ENCODE measurements at places on chromosomes 6 and 20. TPM values are rescaled to one million over a fixed set of nuclear protein-coding genes. Genes with fewer than 3 reads are reported as not detected.

Gene BNIP5
- total RNA-seq: not detected

- no peak for DNase-seq
Measured at GRCh38 chr6:156185113-156185512, 592.1 kb upstream of the ARID1B start.

GRCh38 chr6:35594503-35595186 lies 81.9 kb upstream of the TULP1 start:
- DNase-seq: no peak

DNA sequence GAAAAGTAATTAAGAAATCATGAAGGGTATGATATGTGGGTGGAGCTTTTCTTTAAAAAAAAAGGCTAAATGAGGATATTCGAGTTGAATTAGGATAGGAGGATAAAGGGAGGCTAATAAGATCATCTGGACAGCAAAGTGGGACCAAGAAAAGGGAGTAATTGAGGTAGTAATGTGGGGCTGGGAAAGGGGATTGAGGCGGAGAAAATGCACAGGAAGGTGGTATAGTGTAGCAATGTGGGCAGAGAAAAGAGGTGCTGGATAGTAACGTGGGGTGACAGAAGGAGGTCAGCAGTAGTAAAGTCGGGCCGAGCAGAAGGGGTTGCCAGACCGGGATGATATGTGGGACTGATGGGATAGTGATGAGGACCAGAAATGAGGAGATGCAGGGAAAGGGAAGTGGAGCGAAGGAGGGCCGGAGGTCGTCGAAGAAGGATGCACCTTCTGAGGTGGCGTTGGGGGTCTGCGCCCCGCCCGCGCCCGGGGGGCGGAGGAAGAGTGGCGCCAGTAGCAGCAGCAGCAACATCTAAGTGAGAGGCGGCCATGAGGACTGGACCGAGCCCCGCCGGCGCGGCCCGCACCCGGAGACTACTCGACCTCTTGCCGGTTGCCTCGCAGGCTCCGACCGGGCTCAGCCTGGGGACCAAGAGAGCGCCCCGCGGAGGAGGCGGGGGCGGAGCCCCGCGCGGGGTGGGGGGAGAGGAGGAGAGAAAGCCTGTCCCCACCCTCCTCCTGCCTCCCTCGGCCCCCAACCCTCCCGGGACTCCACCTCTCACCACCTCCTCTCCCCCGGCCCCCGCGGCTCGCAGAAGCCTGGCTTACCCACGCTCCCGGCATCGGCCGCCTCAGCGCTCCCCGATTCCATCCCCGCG lies 887 bp downstream of the GABBR1 start:
- peak; percentile 81 for DNase-seq

GRCh38 chr6:160121981-160122380 lies 366 bp downstream of the SLC22A1 start:
- no peak for DNase-seq

Gene FABP7
- total RNA-seq: 3.9 TPM

DNA sequence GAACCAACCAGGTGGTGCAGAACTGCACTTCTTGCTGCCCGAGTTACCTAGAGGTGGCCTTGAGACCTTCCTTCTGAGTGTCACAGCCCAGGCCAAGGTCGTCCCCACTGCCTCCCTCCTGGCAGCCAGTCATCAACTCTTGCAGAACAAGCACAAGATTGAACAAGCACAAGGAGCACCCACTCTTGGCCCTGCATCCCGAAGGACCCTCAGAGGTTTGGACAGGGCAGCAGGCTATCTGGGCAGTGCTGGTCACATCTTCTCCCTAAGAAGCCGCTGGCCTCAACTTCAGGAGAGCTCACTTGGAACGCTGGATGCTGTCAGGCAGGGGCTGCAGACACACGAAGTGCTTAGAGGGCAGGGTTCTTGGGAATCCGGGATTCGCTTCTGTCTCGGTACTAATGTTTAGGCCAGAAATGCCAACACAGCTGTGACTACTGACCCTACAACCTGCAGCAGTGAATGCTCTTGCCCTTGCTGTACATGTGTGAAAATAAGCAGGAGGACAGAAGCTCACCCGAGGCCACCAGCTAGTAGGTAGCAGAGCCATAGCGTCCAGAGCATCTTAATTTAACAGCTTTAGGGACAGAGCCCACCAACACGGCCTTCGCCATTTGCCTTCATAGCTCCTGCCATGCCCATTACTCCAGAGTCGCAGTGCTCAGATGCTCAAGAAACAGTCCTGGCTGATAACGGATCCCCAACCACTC lies 4.0 kb upstream of the ACSS1 start:
- no peak for DNase-seq

GRCh38 chr20:19095762-19096161 lies 116.7 kb upstream of the SLC24A3 start:
- DNase-seq: peak; percentile 70

GRCh38 chr6:137011406-137011805 lies 33.4 kb downstream of the IL20RA start:
- no peak for DNase-seq

DNA sequence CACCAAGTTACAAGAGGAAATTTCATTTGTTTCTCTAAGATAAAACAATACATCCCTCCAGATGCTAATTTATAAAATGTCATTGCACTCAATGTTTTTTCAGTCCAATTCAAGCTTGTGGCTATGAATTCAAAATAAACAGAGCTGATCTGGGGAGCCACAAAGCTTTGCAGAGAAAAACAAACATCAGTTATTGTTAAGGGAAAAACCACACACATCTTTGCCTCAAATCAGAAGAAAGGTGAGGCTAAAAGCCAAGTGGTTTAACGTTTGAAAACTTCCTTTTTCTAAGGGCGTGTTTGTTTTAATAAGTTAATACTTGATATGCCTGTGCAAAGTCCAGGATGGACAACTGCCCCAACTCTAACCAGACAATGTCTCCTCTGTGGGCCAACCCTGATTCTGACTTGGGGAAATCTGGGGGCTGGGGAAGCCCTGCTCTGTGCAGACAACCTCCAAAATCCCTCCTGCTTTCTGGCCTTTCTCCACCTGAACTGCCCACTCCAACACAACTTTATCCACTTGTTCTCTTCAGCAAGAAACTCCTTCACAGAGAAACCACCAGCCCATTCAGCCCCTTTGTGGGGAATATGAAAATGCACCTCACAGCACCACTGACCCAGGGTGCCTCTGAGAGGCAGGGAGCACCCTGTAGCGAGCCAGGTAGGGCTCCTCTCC lies 44.6 kb upstream of the NT5E start:
- no peak for DNase-seq

Gene CEP250
- total RNA-seq: 33.9 TPM

DNA sequence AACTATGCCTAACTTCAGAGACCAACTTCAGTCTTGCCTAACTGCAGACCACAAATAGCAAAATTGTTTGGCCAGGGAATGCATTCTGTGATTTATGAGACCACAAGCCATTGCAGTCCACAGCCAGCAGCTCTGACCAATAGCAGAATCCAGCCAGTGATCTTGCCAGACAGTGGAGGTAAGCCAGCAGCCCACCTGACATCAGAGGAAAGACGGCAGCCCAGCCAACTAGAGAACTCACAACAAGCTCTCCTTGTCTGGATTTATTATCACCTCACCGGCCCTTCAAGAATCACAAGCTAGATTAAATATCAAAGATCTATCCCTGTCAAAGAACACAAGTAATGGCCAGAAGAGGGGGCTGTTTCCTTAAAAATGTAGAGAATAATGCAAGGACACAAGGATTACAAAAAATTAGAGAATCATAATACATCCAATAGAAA lies 66.5 kb upstream of the SLC35F1 start:
- DNase-seq: no peak

DNA sequence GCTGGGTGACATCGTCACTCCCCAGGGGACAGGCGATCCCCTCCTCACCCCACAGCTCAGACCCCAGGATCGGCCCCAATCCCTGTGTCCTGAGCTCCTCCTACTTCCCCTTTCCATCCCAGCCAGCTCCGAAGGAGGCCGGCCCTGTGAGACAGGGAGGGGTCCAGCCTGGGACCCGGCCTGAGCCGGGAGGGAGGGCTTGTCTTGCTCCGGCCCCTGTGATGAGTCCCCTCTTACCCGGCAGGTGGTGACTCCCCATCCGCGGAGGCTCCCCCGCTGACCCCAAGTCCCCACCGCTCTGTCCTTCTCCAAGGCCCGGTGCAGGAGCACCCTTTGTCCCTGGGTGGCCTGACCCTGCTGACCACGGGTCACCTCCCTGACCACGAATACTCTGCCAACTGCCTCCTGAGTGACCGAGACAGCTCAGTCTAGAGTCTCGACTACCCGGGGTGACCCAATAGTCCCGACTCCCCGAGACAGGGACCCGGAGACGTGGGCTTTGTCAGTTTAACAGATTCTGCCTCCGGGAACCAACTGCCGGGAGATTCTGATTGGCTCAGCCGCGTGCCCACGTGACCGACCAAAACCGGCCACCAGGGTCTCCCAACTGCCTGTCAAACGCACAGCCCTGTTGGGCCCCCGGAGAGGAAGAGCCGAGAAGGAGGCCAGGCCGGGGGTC lies 187.4 kb upstream of the PROKR2 start:
- peak; percentile 68 for DNase-seq

DNA sequence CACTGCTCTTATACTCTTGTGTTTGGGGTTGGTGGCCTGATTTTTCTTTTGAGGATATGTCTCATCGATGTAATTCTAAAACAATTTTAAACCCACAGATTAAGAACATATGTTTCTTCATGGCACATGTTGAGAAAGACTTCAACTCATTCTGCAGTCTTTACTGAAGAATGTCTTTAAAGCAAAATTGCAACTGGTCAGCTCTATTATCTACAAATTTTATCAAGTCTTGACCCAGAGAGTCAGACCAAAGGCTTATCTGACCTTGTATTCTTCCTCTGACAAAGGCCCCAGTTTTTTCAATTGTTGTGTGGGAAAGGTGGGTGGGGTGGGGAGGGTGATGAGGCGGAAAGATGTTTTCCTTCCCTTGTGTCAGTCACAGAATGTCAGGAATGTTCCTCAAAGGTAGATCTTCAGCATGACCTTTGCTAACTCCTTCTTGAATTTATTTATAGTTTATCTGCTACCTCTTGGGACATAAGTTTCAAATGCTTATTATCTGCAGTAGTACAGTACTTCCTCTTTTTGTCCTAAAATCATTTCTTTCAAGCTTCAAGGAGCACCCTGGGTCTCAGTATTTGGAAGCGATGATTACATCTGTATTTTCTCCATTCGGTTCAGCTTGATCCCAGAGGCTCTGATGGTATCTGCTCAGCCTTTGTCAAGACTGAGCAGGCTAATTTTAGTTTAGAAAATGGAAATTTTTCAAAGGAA lies 63.2 kb upstream of the TIAM2 start:
- no peak for DNase-seq

GRCh38 chr6:41193171-41193734 lies 7.7 kb downstream of the TREML2 start:
- no peak for DNase-seq

DNA sequence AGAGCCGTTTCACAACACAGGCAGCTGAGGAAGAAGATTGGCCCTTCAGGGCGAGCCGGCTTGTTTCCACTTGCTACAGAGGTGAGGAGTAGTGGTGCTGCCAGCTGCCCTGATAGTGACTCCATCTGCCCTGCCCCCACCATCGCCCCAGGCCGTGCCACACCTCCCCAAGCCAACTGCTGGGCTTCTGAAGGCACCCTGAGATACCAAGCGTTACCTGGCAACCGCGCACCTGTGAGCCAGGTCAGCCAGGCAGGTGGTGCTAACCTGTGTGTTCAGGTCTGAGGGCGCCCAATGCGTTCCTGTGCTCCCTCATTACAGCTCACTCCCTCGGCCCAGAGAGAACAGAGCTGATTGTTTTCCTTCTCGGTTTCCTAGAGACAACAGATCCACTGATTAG lies 299.1 kb upstream of the ID4 start:
- peak; percentile 33 for DNase-seq

Gene WFDC5
- not detected for total RNA-seq

DNA sequence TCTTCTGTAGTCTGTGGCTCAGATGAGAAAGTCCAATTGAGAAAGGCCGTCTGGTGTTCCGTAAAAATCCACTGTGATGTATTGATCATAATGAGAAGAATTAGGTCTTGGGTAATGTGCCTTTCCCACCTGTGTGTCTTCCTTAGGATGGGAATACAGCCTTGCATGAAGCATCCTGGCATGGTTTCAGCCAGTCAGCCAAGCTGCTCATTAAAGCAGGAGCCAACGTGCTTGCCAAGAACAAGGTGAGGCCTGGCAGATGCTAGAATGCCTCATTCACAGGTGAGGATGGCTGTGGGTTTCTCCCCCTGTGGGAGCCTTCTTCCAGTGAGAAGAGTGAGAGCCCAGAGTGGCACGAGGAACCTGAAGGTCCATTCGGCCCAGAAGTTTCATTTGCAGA lies 32.7 kb downstream of the LYRM2 start:
- DNase-seq: no peak

GRCh38 chr6:74605922-74606581 lies 599.8 kb downstream of the COL12A1 start:
- DNase-seq: no peak

Gene FERMT1
- total RNA-seq: 9.6 TPM

Gene MCCD1
- total RNA-seq: not detected

- DNase-seq: no peak
Measured at GRCh38 chr20:20528861-20529260, 161.0 kb downstream of the INSM1 start.

DNA sequence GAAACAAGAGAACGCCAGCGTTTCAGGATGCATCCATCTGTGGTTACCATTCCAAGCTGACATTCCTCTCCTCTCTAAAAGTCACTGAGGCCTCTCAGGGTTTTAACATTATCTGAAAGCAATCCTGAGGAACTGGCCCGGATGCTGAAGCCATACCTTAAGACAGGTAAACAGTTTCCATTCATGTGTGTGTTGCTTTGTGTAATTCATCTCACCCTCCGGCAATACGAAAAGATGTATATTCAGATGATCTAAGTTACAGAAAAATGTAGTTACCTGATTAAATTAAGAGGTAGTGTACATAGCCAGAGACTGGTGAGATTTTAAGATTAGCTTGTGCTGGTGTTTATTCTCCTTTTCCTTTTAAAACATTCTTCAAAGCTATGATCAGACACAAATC lies 68.4 kb upstream of the BACH2 start:
- DNase-seq: no peak

GRCh38 chr6:26187981-26188635 lies 100.9 kb downstream of the HFE start:
- DNase-seq: no peak

GRCh38 chr6:158958504-158959386 lies 41.3 kb downstream of the RSPH3 start:
- DNase-seq: no peak

DNA sequence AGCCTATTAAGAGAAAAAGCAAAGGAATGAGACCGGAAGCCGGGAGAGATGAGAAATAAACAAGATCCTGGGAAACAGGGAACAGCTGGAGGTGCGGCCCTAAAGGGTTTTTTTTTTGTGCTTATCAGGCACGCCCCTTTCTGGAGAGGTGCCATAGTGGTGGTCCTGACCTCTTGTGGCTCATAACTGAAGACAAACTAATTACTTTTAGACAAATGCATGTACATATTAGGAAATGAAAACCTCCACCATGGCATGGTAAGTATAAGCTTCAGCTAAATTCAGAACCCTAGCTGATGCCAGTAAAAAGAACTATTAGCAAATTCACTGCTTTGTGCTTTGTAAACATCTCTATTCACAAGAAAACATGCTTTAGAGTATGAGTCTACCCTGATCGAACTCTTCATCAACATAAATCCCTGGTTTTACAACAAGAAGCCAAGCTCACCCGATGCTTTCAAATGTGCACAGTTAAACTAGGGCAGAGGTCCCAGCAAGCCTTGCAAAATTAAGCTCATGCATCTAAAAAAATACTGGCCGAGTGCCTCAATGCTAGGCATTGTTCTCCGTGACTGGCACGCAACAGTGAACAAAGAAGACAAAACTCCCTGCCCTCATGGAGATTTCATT lies 96.4 kb upstream of the MRPS10 start:
- no peak for DNase-seq

GRCh38 chr20:62233684-62234083 lies 4.6 kb upstream of the OSBPL2 start:
- DNase-seq: no peak

- DNase-seq: peak; percentile 73
Measured at GRCh38 chr6:109441069-109441816, 719 bp downstream of the SMPD2 start.

Gene HLA-DPA1
- total RNA-seq: 2.6 TPM

All from H9 (cell line).